Astrocyte (in vitro differentiated cells and primary cell): ENCODE measurements at places on chromosomes 11 and 22.

DNA sequence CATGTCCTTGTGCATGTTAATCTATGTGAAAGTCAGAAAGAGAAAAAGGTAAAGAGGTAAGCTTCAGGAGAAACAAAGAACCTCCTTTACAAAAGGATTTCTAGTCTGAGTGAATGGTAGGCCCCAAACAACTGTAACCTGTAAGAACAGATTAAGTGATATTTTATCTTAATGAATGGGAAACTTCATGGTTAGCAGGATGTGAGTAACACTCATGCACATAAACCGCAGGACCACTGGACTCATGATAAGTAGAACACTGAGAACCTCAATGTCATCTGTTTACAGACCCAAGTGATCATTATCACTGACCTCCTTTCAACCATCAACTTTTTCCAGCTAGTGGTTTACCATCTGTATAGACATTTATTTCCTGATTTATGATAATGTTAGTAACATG is 19.9 kb downstream of the OR8G5 start:
- DNase-seq = peak; percentile 96

DNA sequence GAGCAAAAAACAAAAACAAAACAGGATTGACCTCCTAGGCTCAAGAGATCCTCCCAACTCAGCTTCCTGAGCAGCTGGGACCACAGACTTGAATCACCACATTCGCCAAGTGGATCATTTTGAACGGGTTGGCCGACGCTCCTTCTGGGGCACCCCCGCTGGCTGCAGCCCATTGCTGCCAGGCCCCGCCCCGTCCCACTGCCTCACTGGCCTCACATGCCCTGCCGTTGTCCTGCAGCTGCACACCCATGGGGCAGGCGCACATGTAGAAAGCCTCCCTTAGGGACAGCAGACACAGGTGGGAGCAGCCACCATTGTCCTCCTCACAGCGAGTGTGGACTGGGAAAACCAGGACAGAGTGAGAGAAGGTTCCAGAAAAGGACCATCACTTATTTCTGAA is 154.5 kb downstream of the CRYBB2 start:
- no peak for DNase-seq

DNA sequence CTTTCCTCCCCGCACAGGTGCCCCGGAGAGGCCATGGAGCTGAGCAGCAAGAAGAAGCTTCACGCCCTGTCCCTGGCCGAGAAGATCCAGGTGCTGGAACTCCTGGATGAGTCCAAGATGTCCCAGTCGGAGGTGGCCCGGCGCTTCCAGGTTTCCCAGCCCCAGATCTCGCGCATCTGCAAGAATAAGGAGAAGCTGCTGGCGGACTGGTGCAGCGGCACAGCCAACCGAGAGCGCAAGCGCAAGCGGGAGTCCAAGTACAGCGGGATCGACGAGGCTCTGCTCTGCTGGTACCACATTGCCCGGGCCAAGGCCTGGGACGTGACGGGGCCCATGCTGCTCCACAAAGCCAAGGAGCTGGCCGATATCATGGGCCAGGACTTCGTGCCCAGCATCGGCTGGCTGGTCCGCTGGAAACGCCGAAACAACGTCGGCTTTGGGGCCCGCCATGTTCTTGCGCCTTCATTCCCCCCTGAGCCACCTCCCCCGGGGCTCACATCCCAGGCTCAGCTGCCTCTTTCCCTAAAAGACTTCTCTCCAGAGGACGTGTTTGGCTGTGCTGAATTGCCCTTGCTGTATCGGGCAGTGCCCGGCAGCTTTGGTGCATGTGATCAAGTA is 1.3 kb downstream of the TIGD3 start:
- DNase-seq = no peak

- DNase-seq = peak; percentile 22
Observed at GRCh38 chr22:37462983-37463382, 23.2 kb downstream of the MFNG start.

- DNase-seq = no peak
Observed at GRCh38 chr11:78714539-78714938, 139.9 kb upstream of the NARS2 start.

GRCh38 chr22:26857169-26857568 is 199.8 kb downstream of the MIAT start:
- no peak for DNase-seq

DNA sequence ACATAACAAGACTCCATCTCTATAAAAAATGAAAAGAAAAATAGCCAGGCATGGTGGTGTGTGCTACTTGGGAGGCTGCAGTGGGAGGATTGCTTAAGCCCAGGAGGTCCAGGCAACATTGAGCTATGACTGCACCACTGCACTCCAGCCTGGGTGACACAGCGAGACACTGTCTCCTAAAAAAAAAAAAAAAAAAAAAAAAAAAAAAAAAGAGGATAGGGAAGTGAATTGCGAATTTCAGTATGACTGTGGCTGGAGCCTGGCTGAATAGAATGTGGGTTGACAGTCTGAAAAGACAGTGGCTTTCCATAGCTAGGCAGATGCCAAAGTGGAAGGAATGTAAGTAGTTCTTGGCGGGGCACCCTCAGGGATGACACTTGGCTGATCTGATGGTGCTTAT is 6.4 kb upstream of the LDHAL6A start:
- no peak for DNase-seq

DNA sequence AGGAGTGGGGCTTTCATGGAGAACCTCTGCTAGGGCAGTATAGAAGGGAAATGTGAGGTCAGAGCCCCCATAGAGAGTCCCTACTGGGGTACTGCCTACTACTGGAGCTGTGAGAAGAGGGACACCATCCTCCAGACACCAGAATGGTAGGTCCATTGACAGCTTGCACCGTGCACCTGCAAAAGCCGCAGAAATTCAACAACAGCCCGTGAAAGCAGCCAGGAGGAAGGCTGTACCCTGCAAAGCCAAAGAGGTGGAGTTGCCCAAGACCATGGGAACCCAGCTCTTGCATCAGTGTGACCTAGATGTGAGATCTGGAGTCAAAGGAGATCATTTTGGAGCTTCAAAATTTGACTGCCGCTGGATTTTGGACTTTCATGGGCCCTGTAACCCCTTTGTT is 245.6 kb downstream of the TENM4 start:
- no peak for DNase-seq

- peak; percentile 16 for DNase-seq
Observed at GRCh38 chr11:72338741-72339140, 94.8 kb upstream of the PHOX2A start.

GRCh38 chr11:98423933-98424332 is 596.8 kb upstream of the CNTN5 start:
- DNase-seq = no peak

- DNase-seq = peak; percentile 31
Observed at GRCh38 chr11:74182635-74183034, 11.5 kb downstream of the PPME1 start.

DNA sequence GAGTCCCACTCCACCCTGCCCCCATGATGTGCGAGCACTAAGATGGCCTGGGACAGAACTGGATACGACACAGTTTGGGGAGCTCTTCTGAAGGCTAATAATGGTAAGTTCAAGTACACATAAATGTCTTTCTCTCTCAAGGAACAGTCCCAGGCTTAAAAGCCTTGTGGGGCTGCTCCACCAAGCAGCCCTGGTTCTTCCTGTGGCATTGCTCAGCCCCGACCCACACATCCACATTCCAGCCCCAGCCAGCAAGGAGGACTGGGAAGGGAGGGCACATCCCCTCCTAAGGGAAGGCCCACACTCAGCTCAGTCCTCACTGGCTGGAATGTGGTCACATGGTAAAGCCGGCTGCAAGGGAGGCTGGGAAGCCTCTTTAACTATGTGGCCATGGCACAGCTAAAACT is 13.3 kb upstream of the MB start:
- peak; percentile 54 for DNase-seq

DNA sequence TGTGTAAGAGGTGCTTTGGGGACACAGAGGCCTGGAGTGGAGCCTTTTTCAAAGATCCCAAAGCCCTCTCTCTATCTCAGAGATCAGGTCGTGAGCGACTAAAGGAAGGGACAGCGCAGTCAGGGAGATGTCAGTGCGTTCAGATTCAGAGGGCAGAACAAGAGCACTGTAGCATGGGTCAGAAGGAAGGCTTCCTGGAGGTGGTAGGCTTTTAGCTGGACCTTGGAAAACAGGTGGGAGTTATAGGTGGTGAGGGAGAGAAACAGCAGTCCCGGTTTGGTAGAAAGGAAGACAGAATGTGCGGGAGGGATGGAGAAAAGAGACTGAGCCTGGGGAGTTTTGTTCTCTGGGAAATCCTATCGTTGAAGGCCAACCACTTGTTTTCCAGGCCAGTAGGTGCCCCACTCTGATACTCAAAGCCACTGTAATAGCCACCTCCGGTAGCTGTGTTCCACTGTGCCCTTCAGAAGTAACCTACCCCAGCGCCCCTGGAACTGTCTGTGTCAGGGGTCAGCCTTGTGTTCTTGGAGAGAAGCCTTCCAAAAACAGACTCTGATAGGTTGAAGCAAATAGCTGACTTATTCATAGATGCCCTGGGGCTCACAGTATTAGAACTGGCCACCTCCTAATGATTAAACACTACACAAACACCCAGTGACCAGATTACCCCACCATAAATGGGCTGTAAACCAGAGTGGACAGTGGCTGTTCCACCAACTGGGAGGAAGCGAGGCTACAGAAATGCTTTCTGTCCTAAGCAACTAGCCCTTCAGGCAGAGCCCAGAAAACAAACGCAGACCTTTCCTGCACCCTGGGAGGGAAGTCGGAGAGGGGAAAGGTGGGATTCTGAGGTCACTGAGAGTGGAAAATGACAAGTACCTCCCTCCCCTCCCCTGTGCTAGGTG is 157.7 kb downstream of the DBX1 start:
- DNase-seq = no peak

DNA sequence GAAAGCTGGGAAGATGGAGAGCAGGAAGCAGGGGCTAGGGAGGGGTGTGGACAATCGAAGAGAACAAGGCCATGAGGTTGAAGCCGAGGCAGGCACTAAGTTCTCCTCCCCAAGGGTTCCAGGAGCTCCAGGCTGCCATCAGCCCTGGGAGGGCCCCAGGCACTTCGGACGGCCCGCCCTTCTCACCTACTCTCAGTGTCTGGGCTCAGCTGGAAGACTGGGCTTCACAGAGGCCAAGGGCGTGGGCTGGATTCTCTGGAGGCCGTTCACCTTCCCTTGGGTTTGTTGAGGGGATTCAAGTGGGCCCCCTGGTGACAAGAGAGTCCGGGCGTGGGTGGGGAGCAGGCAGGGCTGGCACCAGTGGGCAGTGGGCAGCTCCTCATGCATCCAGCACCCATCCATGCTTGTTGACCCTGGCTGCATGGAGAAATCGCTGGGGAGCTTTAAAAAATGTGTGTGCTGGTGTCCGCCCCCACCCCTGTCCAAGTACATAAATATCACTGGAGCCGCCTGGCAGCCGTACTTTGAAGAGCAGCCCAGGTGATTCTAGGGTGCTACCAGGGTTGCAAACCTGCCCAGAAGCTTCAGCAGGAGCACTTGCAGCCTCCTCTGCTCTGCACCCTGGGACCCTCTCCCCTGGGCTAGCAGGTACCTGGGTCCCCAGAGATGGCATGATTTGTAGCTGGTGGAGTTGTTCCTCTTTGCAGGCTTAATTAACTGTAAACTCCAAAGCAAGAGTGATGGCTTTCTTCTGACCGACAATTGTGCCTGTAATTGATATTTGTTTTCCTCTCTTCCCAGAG is 74.3 kb downstream of the RTL6 start:
- no peak for DNase-seq

GRCh38 chr11:3138178-3139085 is 26.7 kb downstream of the OSBPL5 start:
- no peak for DNase-seq

DNA sequence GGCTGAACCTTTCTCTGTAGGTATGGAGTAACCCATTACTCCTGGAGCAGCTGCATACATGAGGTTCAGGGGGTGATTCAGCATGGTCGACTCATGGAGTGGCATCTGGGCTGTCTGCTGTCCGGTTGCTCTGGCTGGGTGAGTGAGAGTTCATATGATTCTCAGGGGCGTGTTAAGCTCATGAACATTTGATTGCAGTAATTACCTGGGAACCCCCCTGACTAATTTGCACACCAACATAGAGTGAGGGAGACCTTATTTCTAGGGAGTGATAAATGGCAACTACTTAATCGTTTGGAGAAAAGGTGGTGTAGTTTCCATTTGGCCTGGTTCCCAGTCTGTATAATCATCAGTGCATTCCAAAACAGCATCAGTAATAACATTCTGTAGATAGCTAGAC is 661.9 kb downstream of the ETS1 start:
- peak; percentile 52 for DNase-seq

DNA sequence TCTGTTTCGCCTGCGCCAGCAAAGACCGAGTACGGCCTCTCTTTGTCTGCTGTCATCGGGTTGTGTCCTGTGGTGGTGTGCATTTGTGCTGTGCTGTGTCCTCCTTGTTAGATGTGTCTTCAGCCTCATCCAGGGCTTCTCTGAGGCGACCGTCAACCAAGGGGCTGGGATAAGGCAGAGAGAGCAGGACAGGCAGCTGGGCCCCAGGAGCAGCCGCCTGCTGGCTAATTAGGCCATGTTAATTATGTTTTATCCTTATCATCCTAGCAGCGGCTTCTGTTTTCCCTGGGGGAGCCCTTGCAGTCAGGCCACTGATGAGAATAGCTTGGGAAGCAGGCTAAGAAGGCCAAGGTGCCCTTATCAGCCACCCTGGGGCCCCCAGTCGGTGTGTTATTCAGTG is 40.7 kb upstream of the TTC12 start:
- DNase-seq = no peak

- DNase-seq = no peak
Observed at GRCh38 chr11:17649261-17649660, 70.1 kb upstream of the MYOD1 start.

GRCh38 chr11:17790453-17790852 is 55.9 kb downstream of the KCNC1 start:
- DNase-seq = peak; percentile 61

DNA sequence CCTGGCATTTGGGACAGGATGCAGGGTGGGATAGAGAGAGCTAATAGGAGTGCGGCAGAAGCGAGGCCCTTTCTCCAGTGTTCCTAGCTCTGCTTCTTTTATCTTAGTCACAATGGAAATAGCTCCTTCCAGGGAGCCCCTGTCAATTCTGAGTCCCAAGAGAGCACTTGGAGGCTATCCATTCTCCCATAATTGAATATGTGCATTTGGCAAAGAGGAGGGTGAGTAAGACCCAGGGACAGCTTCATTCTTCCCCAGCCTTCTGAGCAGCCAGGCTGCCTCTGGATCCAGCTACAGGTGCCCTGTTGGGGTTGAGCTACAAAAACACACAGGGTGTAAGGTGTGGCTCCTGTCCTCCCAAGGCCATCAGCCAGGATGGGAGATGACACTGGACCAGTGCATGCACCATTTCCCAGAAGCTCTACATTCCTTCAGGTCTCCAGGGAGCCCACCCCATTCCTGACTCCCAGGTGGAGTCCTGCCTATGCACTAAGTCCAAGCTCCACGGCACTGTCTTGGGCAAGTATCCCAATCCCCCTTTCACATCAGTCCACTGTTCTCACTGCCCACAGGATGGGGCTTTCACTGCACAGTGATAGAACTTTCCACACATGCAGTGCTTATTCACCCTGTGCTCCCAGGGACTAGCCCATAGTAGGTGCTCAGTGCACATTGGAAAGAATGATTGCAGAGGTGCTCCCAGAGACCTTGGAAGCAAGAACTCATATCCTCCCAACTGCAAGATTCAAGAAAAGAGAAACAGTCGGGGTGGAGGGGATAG is 6.2 kb downstream of the MS4A10 start:
- DNase-seq = no peak
